DMS79 treated with DMSO at 0.1 percent for 48 hours (cell line): ENCODE measurements at places on chromosomes 1 and 21.

GRCh38 chr1:152871731-152872126 lies 6.4 kb upstream of the SMCP start:
- no peak for DNase-seq

- DNase-seq: no peak
These were observed 57.1 kb upstream of the ID3 start for GRCh38 chr1:23616292-23616824.

DNA sequence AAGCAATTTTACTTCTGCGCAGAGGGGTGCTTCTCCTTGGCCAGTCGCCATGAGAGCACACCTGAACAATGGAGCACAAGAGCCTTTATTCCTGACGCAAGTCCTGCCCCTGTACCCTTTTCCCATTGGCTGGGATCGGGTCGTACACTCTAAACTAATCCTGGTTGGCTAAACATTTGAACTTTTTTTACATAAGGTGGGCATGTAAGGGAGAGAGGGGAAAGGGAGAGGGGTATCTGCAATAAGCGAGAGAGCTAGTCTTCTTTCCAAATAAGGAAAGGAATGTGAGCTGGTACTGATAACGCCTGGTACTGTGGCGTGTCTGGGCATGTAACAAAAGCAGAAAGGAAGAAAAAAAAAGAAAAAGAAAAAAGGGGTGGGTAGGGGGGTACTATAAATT lies 21.8 kb downstream of the MFSD2A start:
- DNase-seq: no peak

GRCh38 chr1:59903141-59903754 lies 23.3 kb downstream of the CYP2J2 start:
- no peak for DNase-seq

DNA sequence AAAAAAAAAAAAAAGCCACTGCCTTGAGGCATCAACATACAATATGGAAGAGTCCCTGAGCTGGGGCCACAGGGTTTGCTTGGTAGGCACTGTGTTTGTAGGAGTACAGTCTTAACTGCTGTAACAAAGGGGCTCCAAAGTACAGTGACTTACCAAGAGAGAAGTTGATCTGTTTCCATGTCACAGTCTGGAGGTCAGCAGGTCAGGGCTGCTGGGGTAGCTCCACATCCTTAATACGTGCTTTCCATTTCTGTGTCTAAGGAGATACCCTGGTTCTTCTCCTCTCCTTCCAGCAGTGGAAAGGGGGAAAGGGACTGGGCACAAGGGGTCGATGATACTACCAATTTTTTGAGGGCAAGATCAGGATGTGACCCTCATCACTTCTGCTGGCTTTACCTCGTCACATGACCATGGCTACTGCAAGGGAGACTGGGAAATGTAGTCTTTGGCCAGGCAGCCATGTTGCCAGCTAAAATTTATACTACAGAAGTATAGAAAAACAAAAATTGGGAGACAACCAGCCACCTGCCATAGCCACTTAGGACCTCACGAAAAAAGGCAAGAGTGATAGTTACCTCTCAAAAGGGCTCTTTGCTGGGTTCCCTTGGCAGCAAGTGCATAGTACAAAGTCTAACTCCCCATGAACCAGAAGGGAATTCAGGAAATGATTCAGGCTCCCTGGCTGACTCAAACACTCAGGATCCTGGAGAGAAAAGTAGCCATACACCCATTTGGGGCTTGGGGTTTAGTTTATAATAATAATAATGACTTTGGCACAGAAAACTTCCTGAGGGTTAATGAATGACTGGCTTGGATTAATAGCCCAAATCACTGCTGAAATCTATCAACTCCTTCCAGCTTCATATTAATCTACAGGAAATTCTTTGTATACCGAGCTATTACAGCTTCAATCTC lies 52.7 kb upstream of the ATP5PO start:
- DNase-seq: no peak

GRCh38 chr1:7732331-7732730 lies 38.8 kb upstream of the VAMP3 start:
- no peak for DNase-seq

DNA sequence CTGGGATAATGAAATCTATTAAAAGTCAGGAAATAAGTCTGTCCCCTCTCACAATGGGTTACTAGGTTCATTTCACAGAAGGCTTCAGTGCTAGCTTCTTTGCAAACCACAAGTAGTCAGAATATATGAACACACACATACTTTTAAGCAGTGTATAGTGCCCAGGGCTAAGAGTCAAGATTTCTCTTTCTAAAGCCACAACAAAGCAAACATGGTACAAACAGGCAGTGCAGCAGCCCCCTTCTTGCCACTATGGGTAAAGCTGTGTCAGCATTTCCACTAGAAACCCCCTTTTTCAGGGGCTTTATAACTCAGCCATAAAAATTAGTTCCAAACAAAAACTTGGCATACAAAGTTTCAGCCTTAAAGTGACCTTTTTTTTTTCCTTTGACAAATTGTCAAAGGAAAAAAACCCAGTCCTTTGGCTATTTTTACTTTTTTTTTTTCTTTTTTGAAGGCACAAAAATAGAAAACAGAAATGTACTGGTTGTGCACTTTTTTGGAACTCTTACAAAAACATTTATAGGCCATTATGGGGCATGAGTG lies 315.4 kb downstream of the LMO4 start:
- peak; percentile 84 for DNase-seq
